ENCODE measurements at places on chromosomes 12 and 14.

- DNase-seq, result no peak
Observed at GRCh38 chr14:95505030-95505589, 11.3 kb downstream of the SYNE3 start.

DNA sequence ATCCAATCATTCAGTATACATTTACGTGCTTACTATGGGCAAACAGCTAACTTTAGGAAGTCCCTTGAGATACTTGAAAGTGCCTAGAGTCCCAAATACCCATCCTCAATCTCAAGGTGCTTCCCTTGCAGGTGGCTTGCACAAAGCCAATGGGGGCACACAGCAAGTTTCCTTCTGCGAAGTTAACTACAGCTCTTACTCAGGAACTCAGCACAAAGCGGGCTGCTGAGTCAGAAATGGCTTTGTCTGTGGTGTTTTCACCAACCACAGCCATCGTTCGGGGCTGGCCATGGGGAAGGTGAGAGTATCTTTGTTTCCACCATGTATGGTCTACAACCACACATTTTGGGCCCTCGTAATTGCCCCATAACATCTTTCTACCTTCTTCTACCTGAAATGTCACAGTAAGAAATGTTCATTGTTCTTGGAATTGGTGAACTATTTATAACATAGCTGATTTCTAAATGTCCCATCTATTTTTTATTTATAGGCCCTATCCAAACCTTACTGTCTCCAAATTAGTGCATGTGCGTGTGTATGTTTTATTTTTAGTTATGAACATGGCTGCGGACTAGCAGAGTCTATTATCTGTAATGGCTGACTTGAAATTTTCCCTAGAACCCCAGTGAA is 13.9 kb downstream of the MFAP5 start:
- no peak for DNase-seq

- DNase-seq, result no peak
Observed at GRCh38 chr14:67477926-67478799, 10.4 kb downstream of the TMEM229B start.

DNA sequence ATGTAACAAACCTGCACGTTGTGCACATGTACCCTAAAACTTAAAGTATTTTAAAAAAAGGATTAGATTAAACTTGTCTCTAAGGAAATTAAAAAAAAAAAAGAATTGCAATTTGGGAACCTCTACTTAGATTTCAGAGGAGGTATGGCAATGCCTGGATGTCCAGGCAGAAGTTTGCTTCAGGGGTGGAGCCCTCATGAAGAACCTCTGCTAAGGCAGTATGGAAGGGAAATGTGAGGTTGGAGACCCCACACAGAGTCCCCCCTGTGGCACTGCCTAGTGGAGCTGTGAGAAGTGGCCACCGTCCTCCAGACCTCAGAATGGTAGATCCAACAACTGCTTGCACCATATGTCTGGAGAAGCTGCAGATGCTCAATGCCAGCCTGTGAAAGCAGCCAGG is 279.6 kb upstream of the CCDC196 start:
- DNase-seq, result no peak

- no peak for DNase-seq
Observed at GRCh38 chr14:77848031-77848430, 48.1 kb downstream of the ADCK1 start.

GRCh38 chr14:61754627-61755381 is 7.4 kb upstream of the SNAPC1 start:
- DNase-seq, result no peak

DNA sequence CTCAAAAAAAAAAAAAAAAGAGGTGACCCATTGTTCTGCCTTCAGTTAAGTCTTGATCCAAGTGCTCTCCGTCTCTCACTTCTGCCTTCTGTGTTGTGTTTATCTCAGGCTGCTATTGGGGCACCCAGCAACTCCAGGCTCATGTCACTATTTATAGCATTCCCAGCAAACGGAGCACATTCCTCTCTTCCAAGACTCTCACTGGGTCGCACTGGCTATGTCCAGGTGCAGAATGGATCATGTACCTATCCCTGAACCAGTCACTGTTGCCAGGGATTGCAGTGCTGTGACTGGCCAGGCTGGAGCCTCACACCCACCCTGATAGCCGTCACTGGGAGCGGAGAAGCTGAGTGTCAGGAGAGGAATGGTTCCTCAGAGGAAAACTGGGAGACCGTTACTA is 31.2 kb downstream of the RHOF start:
- DNase-seq, result no peak

- no peak for DNase-seq
Observed at GRCh38 chr14:56005191-56006053, 112.8 kb upstream of the PELI2 start.

DNA sequence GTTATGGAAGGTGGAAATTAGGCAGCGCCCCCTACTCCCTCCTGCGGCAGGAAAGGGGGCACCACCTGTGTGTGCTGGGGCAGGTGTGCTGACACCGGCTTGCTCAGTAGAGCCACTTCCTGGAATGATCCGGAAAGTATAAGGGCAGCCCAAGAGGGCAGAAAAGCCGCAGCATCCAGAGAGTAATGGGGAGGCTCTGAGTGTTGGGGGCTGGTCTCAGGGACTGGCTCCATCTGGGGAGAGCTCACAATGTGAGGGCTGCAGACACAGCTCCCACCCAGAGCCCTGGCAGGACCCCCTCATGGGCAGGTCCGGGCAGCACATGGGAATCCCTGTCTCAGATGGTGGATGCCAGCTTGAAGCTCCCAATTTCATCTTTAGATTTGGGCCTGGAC is 187.6 kb upstream of the C14orf180 start:
- DNase-seq, result no peak
